ENCODE measurements at places on chromosomes 5 and 9.

GRCh38 chr9:125761676-125762450 is 14.7 kb downstream of the PBX3 start:
- DNase-seq, result no peak

DNA sequence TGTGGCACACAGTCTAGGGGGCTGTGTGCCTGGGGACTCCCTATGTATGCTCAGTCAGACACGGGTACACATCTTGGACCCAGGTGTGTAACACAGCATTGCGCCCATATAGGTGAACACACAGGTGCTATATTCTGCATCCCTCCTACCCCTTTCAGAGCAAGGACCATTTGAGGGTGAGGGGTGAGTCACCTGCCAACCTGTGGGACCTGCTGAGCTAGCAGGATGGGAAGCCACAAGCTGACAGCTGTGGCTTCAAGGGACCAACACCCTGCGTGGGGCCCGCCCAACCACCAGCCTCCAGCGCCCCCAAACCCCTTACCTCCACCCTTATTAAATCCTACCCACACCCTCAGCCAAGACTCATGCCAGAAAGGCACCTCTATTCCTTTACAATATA is 14.6 kb upstream of the AQP7 start:
- DNase-seq, result no peak

GRCh38 chr5:86232246-86232645 is 385.5 kb upstream of the COX7C start:
- no peak for DNase-seq

DNA sequence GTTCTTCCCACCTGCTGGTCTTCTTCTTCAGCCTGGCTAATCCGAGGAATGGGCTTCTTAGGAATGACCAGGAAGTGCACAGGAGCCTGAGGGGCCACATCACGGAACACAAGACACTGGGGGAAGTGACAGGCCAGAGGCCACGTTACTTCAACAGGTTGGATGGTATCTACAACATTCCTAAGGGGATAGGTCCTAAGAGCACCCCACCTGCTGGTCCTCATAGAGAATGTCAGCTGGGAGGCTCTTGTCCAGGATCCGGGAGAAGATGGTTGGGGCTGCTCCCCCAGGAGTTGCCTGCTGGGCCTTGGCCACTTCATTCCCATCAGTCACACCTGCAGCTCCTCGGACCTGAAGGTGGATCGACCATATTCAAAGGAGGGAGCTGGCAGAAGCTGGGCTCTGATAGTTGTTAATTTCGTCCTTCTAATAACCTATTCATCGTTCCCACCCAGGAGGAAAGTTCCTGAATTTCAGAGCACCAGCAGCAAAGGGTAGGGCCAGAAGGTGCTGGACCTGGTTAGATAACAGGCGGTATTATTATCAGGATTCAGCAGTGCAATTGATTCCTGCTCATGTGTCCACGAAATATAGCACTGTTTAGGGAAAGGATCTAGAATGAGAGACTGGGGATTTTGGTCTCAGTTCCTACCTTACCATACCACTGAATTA is 1.3 kb downstream of the HINT2 start:
- DNase-seq, result no peak

- DNase-seq, result no peak
These were observed 167.0 kb upstream of the ZNF618 start for GRCh38 chr9:113708821-113709713.

DNA sequence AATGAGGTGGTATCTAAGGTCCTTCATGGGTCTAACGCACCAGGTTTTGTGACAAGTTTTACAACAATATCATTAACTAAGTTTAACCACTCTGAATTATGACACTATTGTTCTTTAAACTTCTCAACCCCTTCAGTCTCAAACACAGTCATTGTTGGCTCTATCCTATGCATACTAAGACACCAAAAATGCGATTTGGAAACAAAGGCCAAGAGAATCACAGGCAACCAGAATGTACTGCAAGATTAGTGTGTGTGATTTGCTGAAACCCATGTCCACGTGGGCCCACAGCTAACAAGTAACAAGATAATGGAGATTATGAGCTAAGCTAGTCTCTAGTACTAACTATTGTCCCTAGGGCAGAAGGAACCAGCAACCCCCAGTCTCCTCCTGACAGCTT is 142.2 kb upstream of the RANBP3L start:
- no peak for DNase-seq

- DNase-seq, result no peak
These were observed 18.3 kb upstream of the PHYHD1 start for GRCh38 chr9:128902351-128903078.

Measured in muscle of arm (tissue), 14 donors.